A375 (cell line): ENCODE measurements at places on chromosomes 3 and 15. TPM values are rescaled to one million over a fixed set of nuclear protein-coding genes. Genes with fewer than 3 reads are reported as not detected.

ASB14 gene
- total RNA-seq = not detected in 2 replicates

CFAP20DC gene
- total RNA-seq = 4.5 TPM in 2 replicates

TNFAIP8L3 gene
- not detected in 2 replicates for total RNA-seq

PPP1R2 gene
- 62.1 and 80.3 TPM in 2 replicates for total RNA-seq

TCF12 gene
- 217 and 221 TPM in 2 replicates for total RNA-seq

C3orf22 gene
- not detected in 2 replicates for total RNA-seq

PLOD2 gene
- 31.4 and 38.4 TPM in 2 replicates for total RNA-seq

SLC22A13 gene
- 0.26 and 0.29 TPM in 2 replicates for total RNA-seq

CHRNA3 gene
- total RNA-seq = not detected in 2 replicates

APOD gene
- total RNA-seq = 2.3 and 2.7 TPM in 2 replicates

NSUN3 gene
- 10.0 and 15.3 TPM in 2 replicates for total RNA-seq

ILDR1 gene
- not detected in 2 replicates for total RNA-seq

SYNPR gene
- not detected in 2 replicates for total RNA-seq

CCR1 gene
- 0.03 TPM in 1 of 2 replicates, not detected in the other for total RNA-seq

ALDH1A2 gene
- total RNA-seq = not detected in 2 replicates

POPDC2 gene
- 0.05 and 0.19 TPM in 2 replicates for total RNA-seq

ARHGAP11A gene
- total RNA-seq = 35.0 and 42.3 TPM in 2 replicates

LMAN1L gene
- total RNA-seq = 0.16 and 0.64 TPM in 2 replicates

RPS27L gene
- 118 and 154 TPM in 2 replicates for total RNA-seq

TYRO3 gene
- total RNA-seq = 10.8 and 11.8 TPM in 2 replicates

MINDY2 gene
- 16.4 and 16.7 TPM in 2 replicates for total RNA-seq

GRAMD2A gene
- 0.21 TPM in 1 of 2 replicates, not detected in the other for total RNA-seq

TGM4 gene
- total RNA-seq = 0.80 TPM in 1 of 2 replicates, not detected in the other

LMOD3 gene
- total RNA-seq = 0.04 TPM in 1 of 2 replicates, not detected in the other
